ENCODE measurements at places on chromosomes 2 and 18.

DNA sequence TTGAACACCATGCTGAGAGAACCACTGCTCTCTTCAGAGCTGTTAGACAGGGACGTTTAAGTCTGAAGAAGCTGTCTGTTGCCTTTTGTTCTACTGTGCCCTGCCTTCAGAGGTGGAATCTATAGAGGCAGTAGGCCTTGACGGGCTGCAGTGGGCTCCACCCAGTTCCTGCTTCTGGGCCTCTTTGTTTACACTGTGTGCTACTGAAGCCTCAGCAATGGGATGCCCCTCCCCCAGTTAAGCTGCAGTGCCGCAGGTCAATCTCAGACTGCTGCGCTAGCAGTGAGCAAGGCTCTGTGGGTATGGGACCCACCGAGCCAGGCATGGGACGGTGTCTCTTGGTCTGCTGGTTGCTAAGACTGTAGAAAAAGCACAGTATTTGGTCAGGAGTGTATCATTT, 162.3 kb upstream of the NXPH2 start:
- no peaks in the 10 kb centered on the region for H3K4me1 ChIP-seq
- H3K27ac ChIP-seq = no peak overlapping the region
- no peak for DNase-seq
- H3K27me3 ChIP-seq = no peaks in the 10 kb centered on the region

DNA sequence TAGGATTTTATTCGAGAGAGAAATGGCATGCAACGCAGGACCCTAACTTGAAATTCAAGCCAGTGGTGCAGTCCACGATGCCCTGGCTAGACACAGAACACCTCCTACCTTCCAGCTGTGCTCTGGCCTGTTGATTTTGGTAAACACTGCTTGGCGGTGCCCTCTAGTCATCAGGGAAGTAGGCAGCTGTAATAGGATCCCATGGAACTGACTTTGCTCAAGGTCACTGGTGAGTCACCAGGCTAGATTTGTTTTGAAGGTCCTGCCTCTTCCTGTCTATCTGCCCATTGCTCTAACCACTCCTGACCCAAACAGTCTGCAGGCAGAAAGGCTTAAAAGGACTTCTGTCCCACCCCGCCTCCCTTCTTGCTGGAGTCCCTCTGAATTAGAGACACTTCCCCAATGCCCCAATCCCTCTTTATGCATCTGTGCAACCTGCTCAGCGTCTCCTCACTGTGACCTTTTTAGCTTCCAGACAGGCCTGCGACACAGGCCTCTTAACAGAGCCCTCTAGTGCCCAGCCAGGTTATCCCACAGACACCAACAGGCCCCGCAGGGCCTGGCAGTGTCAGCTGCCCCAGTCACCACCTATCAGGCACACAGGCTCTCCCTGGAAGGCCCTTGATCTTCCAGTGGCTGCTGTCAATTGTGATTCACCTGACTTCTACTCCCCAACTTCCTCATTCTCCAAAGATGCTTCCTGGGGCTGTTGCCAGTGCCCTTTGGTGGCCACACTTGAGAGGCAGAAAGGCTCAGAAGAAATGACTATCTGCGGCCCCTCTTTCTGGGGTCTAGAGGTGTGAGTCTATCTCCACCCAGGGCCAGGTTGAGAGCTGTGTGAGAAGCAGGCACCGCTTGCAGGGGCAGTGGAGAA, 5.2 kb downstream of the TMEM127 start:
- H3K4me3 ChIP-seq = no peak overlapping the region
- peak; percentile 72 for DNase-seq

DNA sequence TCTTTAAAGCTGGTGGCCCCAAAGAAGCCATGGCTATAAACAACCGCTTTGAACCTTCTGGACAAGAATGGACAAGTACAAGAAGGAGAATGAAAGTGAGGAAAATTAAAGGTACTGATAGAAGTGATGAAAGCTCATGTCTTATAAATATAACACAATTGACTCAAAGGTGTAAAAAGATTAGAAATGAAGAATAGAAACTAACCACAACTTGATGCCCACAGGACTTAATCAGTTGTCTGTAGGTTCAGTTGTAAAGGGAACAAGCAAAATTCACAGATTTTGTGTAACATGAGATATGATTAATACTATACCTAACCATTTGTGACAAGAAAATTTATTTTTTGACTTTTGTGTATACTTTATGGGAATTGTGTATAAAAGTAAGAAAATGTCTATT, 135.7 kb downstream of the NUP35 start:
- no peaks in the 10 kb centered on the region for H3K4me1 ChIP-seq
- no peak overlapping the region for H3K4me3 ChIP-seq
- H3K36me3 ChIP-seq = no peaks in the 10 kb centered on the region
- no peaks in the 10 kb centered on the region for H3K27me3 ChIP-seq
- no peak for DNase-seq
- H3K27ac ChIP-seq = no peak overlapping the region

- no peaks in the 10 kb centered on the region for H3K27me3 ChIP-seq
- H3K4me1 ChIP-seq = peaks cover 7% of the 10 kb centered on the region
- no peak overlapping the region for H3K27ac ChIP-seq
- DNase-seq = no peak
- no peaks in the 10 kb centered on the region for H3K36me3 ChIP-seq
- H3K4me3 ChIP-seq = no peak overlapping the region
Measured at GRCh38 chr2:37689751-37690150, 18.3 kb upstream of the CDC42EP3 start.

DNA sequence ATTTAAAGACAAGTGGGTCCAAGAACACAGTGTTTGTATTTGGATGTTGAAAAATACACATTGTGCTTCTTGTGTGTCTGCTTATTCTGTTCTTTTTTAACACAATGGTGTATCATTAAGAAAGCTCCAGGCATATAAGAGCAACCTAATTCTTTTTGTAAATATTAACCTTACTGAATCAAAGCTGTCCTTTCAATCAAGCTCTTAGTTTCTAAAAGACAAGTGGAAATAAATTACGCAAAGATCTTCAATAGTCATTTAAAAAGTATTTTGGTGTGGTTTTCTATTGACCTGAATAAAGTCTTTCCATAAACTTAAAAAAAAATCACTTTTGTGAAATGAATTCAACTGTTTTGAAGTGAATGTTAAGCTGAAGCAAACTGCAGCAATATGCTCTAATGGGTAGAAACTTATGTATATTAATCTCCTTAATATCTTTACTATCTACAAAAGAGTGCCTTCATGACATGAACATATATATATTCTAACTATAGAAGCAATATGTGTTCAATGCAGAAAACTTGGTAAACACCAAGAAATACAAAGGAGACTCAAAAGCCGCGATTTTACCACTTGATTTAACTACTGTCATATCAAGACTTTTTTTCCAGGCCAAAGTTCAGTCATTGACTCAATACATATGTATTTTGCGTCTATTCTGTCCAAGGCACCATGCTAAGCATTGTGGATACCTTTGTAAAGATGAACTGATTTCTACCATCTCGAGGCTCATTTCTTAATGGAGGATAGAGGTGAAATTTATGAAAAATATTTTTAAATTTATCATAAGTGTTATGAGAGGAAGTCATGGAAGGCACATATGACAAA, 97.7 kb downstream of the ARHGAP15 start:
- H3K27me3 ChIP-seq = no peaks in the 10 kb centered on the region
- H3K4me1 ChIP-seq = no peaks in the 10 kb centered on the region
- no peak for DNase-seq
- no peak overlapping the region for H3K4me3 ChIP-seq

DNA sequence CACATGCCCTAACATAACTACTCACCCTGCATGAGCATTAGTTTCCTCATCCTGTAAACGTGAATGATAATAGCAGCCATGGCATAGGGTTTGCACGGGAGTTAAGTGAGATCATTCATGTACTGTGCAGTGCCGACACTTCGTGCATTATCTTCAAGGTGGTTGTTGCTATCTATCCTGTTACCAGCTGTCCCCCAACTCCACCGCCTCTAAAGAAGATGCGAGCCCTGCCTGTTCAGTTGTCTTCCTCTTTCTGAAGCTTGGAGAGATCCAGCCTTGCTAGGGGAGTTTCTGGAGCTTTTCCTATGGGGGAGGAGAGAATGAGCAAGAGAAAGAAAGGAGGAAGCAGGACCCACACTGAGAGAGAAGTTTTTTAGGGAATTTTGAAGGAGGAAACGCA, 34.4 kb downstream of the YPEL5 start:
- no peaks in the 10 kb centered on the region for H3K36me3 ChIP-seq
- H3K4me3 ChIP-seq = no peak overlapping the region
- no peak overlapping the region for H3K27ac ChIP-seq
- peaks cover 8% of the 10 kb centered on the region for H3K4me1 ChIP-seq
- H3K27me3 ChIP-seq = no peaks in the 10 kb centered on the region

DNA sequence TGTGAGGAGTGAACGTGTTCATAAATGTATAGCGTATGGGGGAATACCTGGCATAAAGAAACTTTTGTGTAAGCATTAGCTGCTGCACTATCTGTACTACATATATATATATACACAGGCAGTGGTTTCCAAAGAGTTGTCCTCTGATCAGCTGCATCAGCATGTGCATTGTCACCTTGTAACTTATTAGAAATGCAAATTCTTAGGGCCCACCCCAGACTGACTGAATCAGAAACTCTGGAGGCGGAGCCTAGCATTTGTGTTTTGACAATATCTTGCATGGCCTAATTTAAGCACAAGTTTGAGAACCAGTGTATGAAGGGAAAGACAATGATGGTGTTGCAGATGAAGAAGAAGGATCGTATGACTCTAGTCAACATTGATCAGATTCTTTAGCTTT, 299.5 kb downstream of the CCDC102B start:
- no peaks in the 10 kb centered on the region for H3K4me1 ChIP-seq
- H3K27ac ChIP-seq = no peak overlapping the region
- H3K36me3 ChIP-seq = no peaks in the 10 kb centered on the region
- DNase-seq = no peak
- no peaks in the 10 kb centered on the region for H3K27me3 ChIP-seq

- no peak for DNase-seq
- no peaks in the 10 kb centered on the region for H3K36me3 ChIP-seq
- no peak overlapping the region for H3K4me3 ChIP-seq
Measured at GRCh38 chr2:217337771-217338170, 477.9 kb upstream of the TNP1 start.

DNA sequence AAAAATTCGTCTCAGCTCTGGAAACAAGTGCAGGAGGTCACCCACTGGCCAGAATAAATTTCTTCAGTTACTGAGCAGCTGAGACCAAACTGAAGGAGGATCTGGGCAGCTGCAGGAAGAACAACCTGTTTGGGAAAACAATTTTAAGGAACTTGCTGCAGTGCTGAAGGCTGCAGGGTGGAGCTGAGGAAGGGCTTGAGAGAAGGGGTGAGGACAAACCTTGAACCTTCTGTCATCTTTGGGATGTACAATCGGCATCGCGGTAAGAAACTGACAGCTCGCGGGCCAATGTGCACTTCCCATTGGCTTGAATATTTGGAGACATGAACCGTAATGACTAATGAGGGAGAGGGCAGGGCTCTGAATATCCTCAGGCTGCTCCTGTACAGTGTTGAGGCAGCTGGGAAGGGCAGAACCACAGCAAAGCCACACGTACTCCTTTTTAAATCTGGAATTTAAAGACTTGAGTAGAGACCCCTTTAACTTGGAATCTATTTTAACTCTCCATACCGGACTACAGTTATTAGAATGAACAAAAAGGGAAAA, 90.3 kb downstream of the TACR1 start:
- no peaks in the 10 kb centered on the region for H3K4me1 ChIP-seq
- no peak for DNase-seq
- no peak overlapping the region for H3K4me3 ChIP-seq
- H3K36me3 ChIP-seq = no peaks in the 10 kb centered on the region
- H3K27me3 ChIP-seq = no peaks in the 10 kb centered on the region
- no peak overlapping the region for H3K27ac ChIP-seq

- H3K4me1 ChIP-seq = no peaks in the 10 kb centered on the region
- no peak overlapping the region for H3K4me3 ChIP-seq
- H3K27ac ChIP-seq = no peak overlapping the region
- no peaks in the 10 kb centered on the region for H3K27me3 ChIP-seq
Measured at GRCh38 chr18:13321923-13322322, 103.4 kb downstream of the LDLRAD4 start.

GRCh38 chr2:152402780-152403759, 68.1 kb downstream of the FMNL2 start:
- peaks cover 6% of the 10 kb centered on the region for H3K4me1 ChIP-seq
- no peak for DNase-seq
- no peaks in the 10 kb centered on the region for H3K27me3 ChIP-seq
- H3K4me3 ChIP-seq = no peak overlapping the region
- H3K36me3 ChIP-seq = no peaks in the 10 kb centered on the region
- no peak overlapping the region for H3K27ac ChIP-seq

- no peaks in the 10 kb centered on the region for H3K36me3 ChIP-seq
- no peaks in the 10 kb centered on the region for H3K4me1 ChIP-seq
- H3K27ac ChIP-seq = no peak overlapping the region
- no peaks in the 10 kb centered on the region for H3K27me3 ChIP-seq
- H3K4me3 ChIP-seq = no peak overlapping the region
Measured at GRCh38 chr2:134458950-134459349, 205.1 kb downstream of the MGAT5 start.

DNA sequence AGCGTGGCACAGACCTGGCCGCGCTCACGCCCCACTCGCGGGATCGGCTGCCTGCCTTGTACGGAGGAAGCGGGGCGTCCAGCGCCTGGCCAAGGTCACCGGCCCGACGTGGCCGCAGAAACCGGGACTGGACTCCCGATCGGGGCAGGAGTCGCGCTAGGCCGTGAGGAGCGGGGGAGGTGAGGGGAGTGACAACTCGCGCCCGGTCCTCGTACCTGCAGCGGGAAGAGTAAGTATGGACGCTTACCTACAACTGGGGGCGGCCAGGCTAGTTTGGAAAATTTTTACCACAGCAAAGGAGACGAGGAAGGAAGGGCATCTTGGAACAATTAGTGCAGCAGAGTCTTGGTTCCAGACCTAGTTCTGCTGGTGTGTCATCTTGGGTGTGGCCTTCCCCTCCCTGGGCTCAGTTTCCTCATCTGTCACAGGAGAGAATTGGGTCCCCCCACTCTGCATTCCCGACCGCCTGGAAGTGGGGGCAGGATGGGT, 693 bp downstream of the UBE2F start:
- H3K36me3 ChIP-seq = no peaks in the 10 kb centered on the region
- H3K27ac ChIP-seq = peak overlapping the region; percentile 50
- DNase-seq = peak; percentile 45
- peak overlapping the region; percentile 76 for H3K4me3 ChIP-seq

GRCh38 chr2:179915395-179915992, 54.1 kb upstream of the ZNF385B start:
- H3K36me3 ChIP-seq = no peaks in the 10 kb centered on the region
- no peak for DNase-seq
- H3K4me3 ChIP-seq = no peak overlapping the region
- no peak overlapping the region for H3K27ac ChIP-seq
- no peaks in the 10 kb centered on the region for H3K4me1 ChIP-seq

GRCh38 chr2:211760103-211760502, 778.5 kb downstream of the ERBB4 start:
- no peak overlapping the region for H3K27ac ChIP-seq
- no peak overlapping the region for H3K4me3 ChIP-seq
- DNase-seq = no peak
- H3K27me3 ChIP-seq = no peaks in the 10 kb centered on the region
